ENCODE measurements at places on chromosomes 3 and 15. TPM values are rescaled to one million over a fixed set of nuclear protein-coding genes. Genes with fewer than 3 reads are reported as not detected.

Gene BOC
- total RNA-seq: not detected

Gene SERPINI2
- not detected for total RNA-seq

GRCh38 chr3:131231710-131232389 lies 149.7 kb upstream of the NUDT16 start:
- no peaks in the 10 kb centered on the region for H3K36me3 ChIP-seq

GRCh38 chr3:124995460-124995994 lies 60.3 kb downstream of the HEG1 start:
- no peak overlapping the region for H3K27ac ChIP-seq
- H3K4me1 ChIP-seq: peaks cover 5% of the 10 kb centered on the region
- H3K36me3 ChIP-seq: peaks cover 74% of the 10 kb centered on the region
- no peak overlapping the region for H3K4me3 ChIP-seq

GRCh38 chr15:49079340-49080039 lies 33.2 kb upstream of the SECISBP2L start:
- H3K27ac ChIP-seq: no peak overlapping the region
- no peaks in the 10 kb centered on the region for H3K27me3 ChIP-seq
- DNase-seq: no peak
- H3K4me1 ChIP-seq: no peaks in the 10 kb centered on the region
- H3K36me3 ChIP-seq: no peaks in the 10 kb centered on the region

DNA sequence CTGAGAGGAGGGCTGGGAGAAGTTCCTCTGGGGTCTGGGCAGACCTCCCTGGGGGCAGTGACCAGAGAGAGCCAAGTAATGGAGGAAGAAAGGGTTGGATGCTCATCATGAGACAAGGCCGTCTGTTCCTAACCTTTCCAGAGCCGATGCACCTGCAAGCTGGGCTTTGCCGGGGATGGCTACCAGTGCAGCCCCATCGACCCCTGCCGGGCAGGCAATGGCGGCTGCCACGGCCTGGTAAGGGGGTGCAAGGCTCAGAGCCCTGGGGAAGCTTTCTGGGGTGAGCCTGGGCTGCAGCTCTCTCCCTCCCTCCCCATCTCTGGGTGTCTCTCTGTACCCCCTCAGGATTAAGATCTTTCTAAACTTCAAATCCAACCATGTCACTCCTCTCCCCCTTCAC lies 16.4 kb downstream of the STAB1 start:
- DNase-seq: no peak
- no peaks in the 10 kb centered on the region for H3K36me3 ChIP-seq
- H3K27me3 ChIP-seq: no peaks in the 10 kb centered on the region
- no peaks in the 10 kb centered on the region for H3K4me1 ChIP-seq
- no peak overlapping the region for H3K27ac ChIP-seq
- H3K4me3 ChIP-seq: no peak overlapping the region

Gene DHFR2
- total RNA-seq: 0.75 TPM

GRCh38 chr15:53851110-53851848 lies 91.8 kb upstream of the WDR72 start:
- H3K4me1 ChIP-seq: no peaks in the 10 kb centered on the region
- H3K27me3 ChIP-seq: no peaks in the 10 kb centered on the region
- DNase-seq: no peak
- no peak overlapping the region for H3K4me3 ChIP-seq

- DNase-seq: no peak
- no peak overlapping the region for H3K27ac ChIP-seq
- H3K4me1 ChIP-seq: no peaks in the 10 kb centered on the region
- no peaks in the 10 kb centered on the region for H3K27me3 ChIP-seq
- H3K4me3 ChIP-seq: no peak overlapping the region
- H3K36me3 ChIP-seq: no peaks in the 10 kb centered on the region
Observed at GRCh38 chr3:100981164-100981911, 11.9 kb downstream of the ABI3BP start.

GRCh38 chr3:58536501-58537411 lies at the start of gene ACOX2:
ACOX2 (minus strand) TSS chr3:58537190; CDS start chr3:58535106, 2,084 bp downstream.
- no peaks in the 10 kb centered on the region for H3K27me3 ChIP-seq
- H3K27ac ChIP-seq: no peak within 1 kb of the TSS
- no peak within 1 kb of the TSS for H3K4me3 ChIP-seq
- no peaks in the 10 kb centered on the region for H3K36me3 ChIP-seq

Gene ERC2
- total RNA-seq: not detected

GRCh38 chr3:188471723-188472122 lies 317.8 kb downstream of the LPP start:
- no peak for DNase-seq
- H3K4me3 ChIP-seq: no peak overlapping the region
- H3K36me3 ChIP-seq: peaks cover 2% of the 10 kb centered on the region

Gene EBLN2
- 16.0 TPM for total RNA-seq

- no peaks in the 10 kb centered on the region for H3K27me3 ChIP-seq
- H3K4me3 ChIP-seq: no peak overlapping the region
- H3K36me3 ChIP-seq: no peaks in the 10 kb centered on the region
Observed at GRCh38 chr3:30934208-30934550, 39.7 kb upstream of the GADL1 start.

DNA sequence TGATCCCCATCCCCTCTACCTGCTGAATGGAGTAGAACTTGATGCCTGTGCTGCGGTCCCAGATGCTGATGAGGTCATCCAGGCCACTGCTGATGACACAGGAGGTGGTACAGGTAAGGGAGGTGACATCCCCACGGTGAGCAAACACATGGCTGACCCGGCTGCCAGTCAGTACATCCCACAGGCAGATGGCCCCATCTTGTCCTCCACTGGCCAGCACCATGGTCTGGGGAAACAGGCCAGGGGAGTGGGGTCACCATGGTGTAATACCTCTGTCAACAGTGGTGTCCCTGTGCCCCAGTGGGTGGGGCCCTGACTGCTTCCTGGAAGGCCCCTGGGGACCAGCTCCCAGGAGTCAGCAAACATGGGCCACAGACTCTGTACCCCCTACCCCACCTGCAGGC lies 33.3 kb downstream of the PTPN23 start:
- H3K4me1 ChIP-seq: no peaks in the 10 kb centered on the region
- no peaks in the 10 kb centered on the region for H3K27me3 ChIP-seq
- DNase-seq: no peak

DNA sequence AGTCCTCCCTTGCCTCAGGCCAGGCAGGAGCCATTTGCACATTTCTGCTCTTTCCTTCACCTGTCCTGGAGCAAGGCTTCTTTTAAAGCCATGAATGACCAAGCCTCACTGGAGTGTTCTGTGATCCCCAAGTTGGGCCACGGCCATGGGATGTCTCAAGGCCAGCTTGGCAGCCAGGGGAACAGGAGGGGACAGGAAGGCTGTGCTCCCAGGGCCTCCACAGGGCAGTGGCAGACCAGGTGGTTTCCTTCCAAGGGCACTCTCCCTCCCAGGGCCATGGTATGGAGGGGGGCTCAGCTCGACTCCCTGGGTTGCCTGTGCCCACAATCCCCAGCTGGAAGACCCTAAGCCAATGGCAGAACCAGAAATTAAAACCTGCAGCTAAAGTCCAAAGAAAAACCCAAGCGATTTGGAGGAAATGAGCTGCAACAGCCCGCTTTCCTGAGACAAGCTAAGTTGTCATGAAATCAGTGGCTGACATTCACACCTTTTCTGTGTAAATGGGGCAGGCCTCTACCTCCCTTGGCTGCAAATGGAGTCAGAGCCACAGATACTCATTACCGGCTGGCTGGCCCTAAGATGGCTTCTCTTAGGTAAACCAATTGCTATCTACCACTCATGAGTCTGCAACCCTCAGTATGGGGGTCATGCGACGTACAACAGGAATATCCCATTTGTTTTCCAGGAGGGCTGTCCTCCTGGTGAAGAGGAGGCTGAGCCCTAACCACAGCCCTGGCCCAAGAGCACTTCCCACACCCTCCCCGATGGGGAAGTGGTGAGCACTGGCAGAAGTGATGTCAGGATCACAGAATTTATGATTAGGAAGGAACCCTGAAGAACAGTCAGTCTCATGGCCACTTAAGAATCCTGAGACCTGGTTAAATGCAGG lies 83.3 kb downstream of the SNRK start:
- no peak overlapping the region for H3K27ac ChIP-seq
- H3K4me1 ChIP-seq: peaks cover 15% of the 10 kb centered on the region
- DNase-seq: no peak
- no peaks in the 10 kb centered on the region for H3K36me3 ChIP-seq
- H3K4me3 ChIP-seq: no peak overlapping the region
- H3K27me3 ChIP-seq: no peaks in the 10 kb centered on the region

Gene SLC28A2
- total RNA-seq: not detected

DNA sequence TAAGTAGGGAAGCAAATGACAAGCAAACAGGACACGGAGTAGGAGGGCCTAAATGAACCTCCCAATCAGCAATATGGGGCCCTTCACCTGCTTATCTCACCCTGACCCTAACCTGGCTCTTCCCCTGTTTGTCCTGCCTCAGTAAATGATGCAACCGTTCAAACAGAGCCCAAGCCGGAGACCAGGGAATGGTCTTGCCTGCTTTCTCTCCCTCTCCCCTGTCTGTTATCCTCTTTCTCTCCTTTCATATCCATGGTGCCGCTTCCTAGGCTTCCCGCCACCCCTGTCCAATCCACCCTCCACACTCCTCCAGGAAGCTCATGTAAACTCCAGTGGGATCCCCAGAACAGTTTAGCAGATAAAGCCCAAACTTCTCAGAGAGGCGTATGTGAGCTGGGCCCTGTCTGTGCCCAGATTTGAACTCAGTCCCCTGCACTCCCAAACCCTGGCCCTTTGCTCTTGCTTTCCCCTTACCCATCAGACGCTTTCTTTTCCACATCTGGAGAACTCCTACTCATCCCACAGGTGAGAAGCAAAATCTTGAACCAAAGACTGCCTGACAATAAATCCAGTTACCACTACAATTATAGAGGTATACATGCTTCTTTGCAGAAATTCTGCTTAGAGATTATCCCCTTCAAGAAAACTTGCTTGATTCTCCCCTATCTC lies 45.7 kb upstream of the STT3B start:
- no peaks in the 10 kb centered on the region for H3K36me3 ChIP-seq
- no peak overlapping the region for H3K4me3 ChIP-seq
- H3K4me1 ChIP-seq: no peaks in the 10 kb centered on the region
- no peaks in the 10 kb centered on the region for H3K27me3 ChIP-seq

Gene MED12L
- 0.39 TPM for total RNA-seq

DNA sequence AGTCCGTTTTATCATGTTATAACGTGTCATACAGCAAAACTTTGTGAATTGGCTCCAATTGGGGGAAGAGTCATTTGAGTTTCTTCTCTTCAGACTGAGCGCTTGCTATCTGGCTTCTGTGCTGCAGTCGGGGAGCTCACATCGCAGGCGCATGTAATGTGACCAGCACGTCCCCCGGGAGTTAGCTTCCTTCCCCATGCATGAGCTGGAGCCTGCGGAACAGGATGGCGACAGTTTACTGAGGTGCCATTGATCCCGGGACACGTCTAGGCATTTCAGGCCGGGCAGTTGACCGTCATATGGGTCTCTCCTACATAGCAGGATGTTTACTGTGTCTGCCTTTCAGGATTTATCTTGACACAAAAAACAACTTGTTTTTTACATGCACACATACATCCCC lies 44.8 kb downstream of the CMTM8 start:
- H3K36me3 ChIP-seq: peaks cover 5% of the 10 kb centered on the region
- peaks cover 27% of the 10 kb centered on the region for H3K4me1 ChIP-seq
- H3K27ac ChIP-seq: no peak overlapping the region
- no peaks in the 10 kb centered on the region for H3K27me3 ChIP-seq
- DNase-seq: no peak
- no peak overlapping the region for H3K4me3 ChIP-seq

Gene PFKFB4
- 2.5 TPM for total RNA-seq

All from CD4-positive, alpha-beta T cell (primary cell).